ENCODE measurements at places on chromosomes 16 and 17. TPM values are rescaled to one million over a fixed set of nuclear protein-coding genes. Genes with fewer than 3 reads are reported as not detected.

GINS2 gene
- 3.6 TPM for polyA plus RNA-seq

SLC5A2 gene
- 1.8 TPM for polyA plus RNA-seq

ST6GALNAC2 gene
- polyA plus RNA-seq: 5.5 TPM

ABCA8 gene
- 6.2 TPM for polyA plus RNA-seq

KRT36 gene
- polyA plus RNA-seq: not detected

METRNL gene
- polyA plus RNA-seq: 49.1 TPM

GJD3 gene
- polyA plus RNA-seq: not detected

NTN1 gene
- polyA plus RNA-seq: 2.9 TPM

DNA sequence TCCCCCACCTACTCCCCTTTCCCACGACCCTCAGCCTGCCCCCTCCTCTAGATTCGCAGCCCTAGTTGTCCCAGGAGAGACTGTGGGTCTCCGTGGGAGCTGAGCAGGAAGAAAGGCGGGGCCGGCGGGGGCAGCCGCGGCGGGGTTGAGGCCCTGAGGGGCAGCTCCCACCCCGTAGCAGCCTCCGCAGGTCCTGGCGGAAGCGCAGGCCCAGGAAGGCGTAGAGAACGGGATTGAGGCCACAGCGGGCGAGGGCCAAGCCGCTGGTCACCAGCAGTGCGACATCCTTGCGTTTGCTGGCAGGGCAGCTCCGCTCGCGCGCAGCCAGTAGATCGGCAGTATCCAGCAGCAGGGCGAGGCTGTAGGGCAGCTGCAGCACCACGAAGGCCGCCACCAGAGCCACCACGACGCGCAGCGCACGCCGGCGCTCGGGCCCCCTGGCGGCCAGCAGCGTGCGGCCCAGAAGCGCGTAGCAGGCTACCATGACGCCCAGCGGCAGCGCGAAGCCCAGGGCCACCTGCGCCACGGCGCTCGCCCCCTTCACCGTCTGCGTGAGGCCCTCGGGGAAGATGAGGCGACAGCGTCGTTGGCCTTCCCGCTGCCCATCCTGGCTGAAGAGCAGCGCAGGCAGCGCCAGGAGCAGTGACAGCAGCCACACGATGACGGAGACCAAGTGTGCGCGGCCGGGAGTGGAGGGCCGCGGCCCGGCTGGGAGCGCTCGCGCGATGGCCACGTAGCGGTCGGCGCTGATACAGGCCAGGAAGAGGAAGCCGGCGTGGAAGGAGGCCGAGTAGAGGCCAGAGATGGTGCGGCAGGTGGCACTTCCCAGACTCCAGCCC lies 1.9 kb downstream of the CCR10 start:
- peak; percentile 86 for DNase-seq

GRCh38 chr16:81620029-81620428 lies 159.1 kb upstream of the PLCG2 start:
- no peak for DNase-seq

DNA sequence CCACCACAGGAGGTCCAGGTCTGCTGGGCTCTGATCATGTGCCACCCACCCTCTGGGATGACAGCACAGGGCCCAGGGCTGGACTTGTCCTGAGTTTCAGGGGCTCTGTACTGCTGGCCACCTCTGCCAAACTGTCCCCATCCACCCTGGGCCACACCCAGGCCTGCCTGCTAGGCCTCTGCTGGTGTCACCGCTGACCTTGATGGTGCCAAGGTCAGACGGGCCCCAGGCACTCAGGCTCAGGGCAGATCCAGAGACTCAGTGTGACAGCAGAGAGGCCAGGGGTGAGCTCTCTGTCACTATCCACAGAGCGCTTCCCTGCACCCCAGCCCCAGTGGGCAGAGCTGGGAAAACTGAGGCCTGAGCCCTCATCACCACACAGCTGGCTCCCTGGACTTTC lies 75.6 kb downstream of the RMI2 start:
- DNase-seq: no peak

DNA sequence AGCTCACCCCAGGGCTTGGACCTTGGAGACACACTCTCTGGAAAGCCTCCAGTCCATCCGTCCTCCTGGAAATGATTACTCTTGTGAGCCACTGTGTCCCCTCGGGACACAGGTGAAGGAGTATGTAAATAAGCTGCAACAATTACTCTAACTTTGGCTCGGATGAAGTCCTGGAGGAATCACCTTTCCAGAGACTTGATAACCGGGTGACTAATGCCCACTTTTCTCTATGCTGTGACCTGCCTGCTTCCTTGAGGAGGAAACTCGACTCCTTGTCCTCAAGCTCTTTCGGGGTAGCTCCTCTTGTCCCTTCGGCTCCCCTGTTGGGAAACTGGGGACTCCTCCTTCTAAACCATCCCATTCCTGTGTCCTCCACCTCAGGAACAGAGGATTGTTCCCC lies at the start of gene OR1A1:
OR1A1 (plus strand) TSS at position 301 of the 400 bp plus-strand sequence. CDS start 7,954 bp downstream, outside the sequence.
- no peak for DNase-seq

DNA sequence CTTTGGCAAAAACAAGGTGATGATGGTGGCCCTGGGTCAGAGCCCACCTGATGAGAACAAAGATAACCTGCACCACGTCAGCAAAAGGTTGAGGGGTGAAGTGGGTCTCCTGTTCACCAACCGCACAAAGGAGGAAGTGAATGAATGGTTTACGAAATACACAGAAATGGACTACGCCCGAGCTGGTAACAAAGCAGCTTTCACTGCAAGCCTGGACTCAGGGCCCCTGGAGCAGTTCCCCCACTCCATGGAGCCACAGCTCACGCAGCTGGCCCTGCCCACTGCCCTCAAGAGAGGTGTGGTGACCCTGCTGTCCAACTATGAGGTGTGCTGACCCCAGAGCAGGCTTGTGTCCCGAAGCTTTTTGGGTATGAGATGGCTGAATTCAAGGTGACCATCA lies 29.7 kb upstream of the DLX4 start:
- peak; percentile 48 for DNase-seq

DNA sequence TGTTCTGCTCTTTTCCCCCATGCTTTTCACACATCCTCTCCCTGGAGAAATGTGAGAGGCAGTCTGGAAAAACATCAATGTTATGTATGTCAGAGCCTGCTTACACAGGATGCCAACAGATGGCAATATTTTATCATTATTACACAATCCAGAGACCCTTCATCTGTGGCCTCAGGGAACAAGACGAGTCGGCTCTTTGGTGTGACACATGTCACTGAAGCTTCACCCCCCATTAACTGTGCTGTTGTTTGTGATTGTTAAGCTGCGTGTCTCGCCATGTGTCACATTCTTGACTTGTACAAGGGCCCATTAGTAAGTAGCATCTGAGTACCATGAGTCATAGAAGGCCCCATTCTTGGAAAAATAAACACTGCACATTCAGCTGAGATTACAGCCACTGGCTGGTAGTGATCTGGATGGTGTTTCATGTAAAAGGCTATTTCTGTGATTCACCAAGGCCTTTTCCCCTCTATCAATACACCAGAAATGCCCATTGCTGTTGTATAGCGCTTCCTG lies 682.1 kb upstream of the SOX9 start:
- DNase-seq: peak; percentile 78

DNA sequence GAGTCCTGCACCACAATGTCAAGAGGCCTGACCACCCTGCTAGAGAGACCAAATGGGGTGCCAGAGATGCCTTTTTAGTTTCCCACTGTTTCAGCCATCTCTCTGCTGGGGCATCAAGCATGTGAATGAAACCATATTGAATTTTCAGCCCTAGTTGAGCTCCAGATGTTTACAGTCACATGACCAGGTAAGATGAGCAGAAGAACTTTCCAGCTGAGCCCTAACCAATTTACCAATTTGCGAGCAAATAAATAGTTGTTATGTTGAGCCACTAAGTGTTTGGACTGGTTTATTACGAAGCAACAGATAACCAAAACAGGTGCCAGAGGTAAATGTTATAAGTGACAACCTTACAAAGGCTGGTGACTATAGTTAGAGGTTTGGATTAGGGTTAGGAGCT lies 209.1 kb upstream of the CCL2 start:
- no peak for DNase-seq

DNA sequence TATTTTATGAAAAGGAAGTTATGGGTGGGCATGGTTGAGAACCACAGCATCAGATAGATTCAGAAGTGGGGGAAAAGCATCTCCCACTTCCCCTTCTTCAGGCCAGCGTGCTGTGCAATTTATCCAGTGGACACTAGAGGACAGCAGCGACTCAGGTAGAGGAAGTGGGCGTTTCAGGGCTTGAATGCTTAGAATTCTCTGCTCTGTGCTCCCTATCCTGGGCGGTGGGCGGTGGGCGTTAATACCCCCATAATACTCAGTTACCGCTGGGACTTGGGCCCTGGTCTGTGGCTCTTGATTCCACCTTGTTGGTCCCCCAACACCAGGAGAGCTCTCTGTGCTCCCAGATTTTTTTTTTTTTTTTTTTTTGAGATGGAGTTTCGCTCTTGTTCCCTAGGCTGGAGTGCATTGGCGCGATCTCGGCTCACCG lies 3.7 kb upstream of the LYZL6 start:
- peak; percentile 73 for DNase-seq

GRCh38 chr16:46836534-46837530 lies 5.9 kb upstream of the C16orf87 start:
- DNase-seq: no peak

DNA sequence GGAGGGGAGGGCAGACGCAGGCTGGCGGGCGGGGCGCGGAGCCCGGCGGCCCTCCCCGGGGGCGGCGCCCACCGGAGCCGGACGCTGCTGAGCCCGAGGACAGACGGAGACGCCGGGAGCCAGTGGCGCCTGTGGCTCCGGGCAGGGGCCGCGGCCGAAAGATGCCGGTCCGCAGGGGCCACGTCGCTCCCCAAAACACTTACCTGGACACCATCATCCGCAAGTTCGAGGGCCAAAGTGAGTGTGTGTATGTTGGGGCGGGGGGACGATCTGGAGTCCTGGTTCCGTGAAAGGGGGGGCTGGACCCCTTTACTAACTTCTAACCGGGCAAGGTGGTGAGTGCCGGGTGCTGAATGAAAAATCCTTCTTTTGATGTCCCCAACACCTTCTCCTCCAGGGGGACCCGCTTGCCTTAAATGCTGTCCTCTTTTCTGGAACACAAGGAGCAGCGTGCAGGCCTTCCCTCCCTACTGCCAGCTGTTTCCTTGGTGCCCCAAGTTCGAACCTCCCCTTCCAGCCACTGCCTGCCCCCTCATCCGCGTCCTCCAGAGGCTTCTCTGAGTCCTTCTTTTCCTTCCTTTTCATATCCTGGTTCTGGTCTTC lies at the start of gene KCNH6:
KCNH6 (plus strand) TSS at position 106 of the 603 bp plus-strand sequence; CDS start at position 162, 56 bp downstream.
- no peak for DNase-seq

DNA sequence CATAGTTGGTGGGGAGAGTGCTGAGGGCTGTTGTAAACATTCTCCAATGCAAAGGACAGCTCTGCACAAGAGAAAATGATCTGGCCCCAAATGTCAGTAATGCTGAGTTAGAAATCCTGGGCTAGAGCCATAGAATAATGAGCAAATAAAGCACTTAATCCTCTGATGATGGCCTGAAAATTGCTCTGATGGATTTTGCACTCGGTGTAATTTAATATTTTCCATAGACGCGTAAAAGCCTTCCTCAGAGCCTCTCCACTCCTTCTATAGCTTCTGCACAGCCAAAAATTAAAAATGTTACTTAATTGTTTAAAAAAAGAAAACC lies 23.7 kb downstream of the FAM20A start:
- no peak for DNase-seq

GRCh38 chr17:73827627-73828291 lies 183.5 kb upstream of the SDK2 start:
- no peak for DNase-seq

All from stomach (tissue), 19 donors.